Activated CD8-positive, alpha-beta T cell treated with anti-CD3 and anti-CD28 coated beads, Interleukin-2, amount 10 ng/mL, durations not matched to agents 7 days and 5 days (primary cell): ENCODE measurements at places on chromosomes 16 and 17. TPM values are rescaled to one million over a fixed set of nuclear protein-coding genes. Genes with fewer than 3 reads are reported as not detected.

The SHBG gene
- total RNA-seq = not detected

The SLC5A2 gene
- total RNA-seq = not detected

The CACNG1 gene
- total RNA-seq = not detected

The SCGB1C2 gene
- total RNA-seq = not detected

The AFMID gene
- 20.7 TPM for total RNA-seq

The CARD14 gene
- total RNA-seq = not detected

The KRTAP4-3 gene
- total RNA-seq = not detected

The CACNG4 gene
- total RNA-seq = not detected

The RHBDF1 gene
- total RNA-seq = 0.40 TPM

The DPEP1 gene
- total RNA-seq = not detected

The SOX9 gene
- not detected for total RNA-seq

The CEMP1 gene
- total RNA-seq = not detected

The PAQR4 gene
- total RNA-seq = 53.6 TPM

The PNMT gene
- not detected for total RNA-seq

The TAC4 gene
- not detected for total RNA-seq

The MEIOB gene
- not detected for total RNA-seq

The CPSF4L gene
- total RNA-seq = not detected

The MT1H gene
- total RNA-seq = 1.9 TPM

The CDRT15L2 gene
- not detected for total RNA-seq

The CCL5 gene
- total RNA-seq = 301 TPM

The PRSS53 gene
- 5.3 TPM for total RNA-seq

The ACACA gene
- 64.0 TPM for total RNA-seq
